Stimulated activated CD8-positive, alpha-beta memory T cell treated with anti-CD3 and anti-CD28 coated beads, Interleukin-15, amount 100 ng/mL, for 24 hours (primary cell): ENCODE measurements at places on chromosomes 3 and 15.

GRCh38 chr3:192564611-192565010 lies 162.7 kb downstream of the FGF12 start:
- DNase-seq = no peak

GRCh38 chr3:112136046-112136445 lies 3.0 kb upstream of the GCSAM start:
- no peak for DNase-seq

DNA sequence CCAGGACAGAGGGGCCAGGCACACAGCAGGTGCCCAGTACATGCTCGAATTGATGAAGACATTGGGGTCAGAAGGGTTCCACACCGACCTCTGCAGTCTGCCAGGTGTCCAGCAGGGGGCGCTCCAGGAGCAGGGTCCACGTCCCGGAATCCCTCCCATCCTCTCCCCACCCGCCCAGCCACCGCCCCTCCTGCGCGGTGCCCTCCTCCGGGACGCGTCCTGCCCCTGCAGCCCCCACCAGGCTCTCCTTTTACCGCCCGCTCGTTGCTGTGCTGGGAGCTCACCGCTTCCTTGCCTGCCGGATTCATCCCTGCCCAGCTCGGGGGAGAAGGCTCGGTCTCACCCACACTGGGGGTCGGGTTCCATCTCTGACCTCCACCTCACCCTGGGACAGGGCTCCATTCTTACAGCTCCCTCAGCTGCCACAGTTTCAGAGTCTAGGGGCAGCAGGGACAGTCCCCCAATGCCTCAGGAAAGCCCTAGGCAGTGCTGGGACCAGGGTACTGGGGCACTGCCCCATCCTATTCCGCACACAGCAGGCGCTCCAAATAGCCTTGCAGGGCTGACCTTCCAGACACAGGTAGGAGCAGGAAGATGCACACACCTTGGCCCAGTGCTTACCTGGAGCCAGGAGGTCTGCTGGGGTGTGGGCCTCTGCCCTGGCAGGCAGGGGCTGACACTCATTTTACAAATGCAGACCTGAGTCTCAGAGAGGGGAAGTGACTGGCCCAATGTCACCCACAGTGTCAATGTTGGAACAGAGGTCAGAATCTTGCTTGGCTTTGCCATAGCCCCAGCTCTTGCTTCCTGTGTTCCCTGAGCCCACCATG lies 31.0 kb downstream of the GRIP2 start:
- peak; percentile 69 for DNase-seq

- no peak for DNase-seq
These were observed 324.3 kb downstream of the FEZF2 start for GRCh38 chr3:62049033-62049432.

GRCh38 chr3:150264561-150265279 lies 143.4 kb upstream of the TSC22D2 start:
- no peak for DNase-seq

- no peak for DNase-seq
These were observed 32.3 kb upstream of the MAP3K13 start for GRCh38 chr3:185330644-185331043.

- no peak for DNase-seq
These were observed 34.1 kb upstream of the HACD2 start for GRCh38 chr3:123618768-123619484.

GRCh38 chr3:123764647-123765046 lies 119.5 kb downstream of the MYLK start:
- no peak for DNase-seq

- no peak for DNase-seq
These were observed 783.3 kb downstream of the ZPLD1 start for GRCh38 chr3:103218146-103218545.

DNA sequence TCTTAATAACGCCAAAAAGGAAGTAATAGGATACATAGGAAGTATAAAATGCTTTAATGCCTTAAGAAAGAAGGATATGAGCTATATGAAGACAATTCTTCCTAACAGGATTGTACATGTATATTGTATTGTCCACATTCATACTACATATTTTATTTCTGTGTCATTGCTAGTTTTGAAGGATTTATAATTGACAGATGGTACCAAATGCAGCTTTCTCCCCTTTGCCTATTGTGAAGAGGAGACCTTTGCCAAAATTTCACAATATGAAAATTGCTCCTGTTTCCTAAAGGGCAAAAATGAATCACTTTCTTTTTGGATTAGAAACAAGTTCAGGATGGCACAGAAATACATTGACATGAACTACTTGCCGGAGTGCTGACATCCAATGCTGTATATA lies 34.8 kb upstream of the EOMES start:
- DNase-seq = no peak

DNA sequence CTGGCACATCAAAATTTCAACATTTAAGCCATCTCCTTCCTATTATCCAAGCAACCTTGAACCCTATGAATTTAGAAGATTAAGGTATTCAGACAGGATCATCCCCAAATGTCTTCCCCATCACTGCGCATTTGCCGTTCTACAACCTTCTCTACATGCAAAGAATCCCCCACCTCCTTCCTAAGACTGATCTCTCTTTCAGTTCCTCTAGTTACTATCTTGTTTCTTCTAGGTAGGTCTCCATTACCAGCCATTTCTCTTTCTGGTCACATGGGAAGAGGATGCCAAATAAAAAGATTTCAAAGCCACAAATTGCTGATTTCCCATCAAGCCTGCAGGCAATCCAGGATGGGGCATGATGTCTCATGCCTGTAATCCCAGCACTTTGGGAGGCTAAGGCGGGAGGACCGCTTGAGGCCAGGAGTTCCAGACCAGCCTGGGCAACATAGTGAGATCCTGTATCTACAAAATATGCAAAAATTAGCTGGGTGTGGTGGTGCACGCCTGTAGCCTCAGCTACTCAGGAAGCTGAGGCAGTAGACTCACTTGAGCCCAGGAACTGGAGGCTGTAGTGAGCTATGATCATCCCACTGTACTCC lies 29.7 kb upstream of the MTMR10 start:
- DNase-seq = no peak

DNA sequence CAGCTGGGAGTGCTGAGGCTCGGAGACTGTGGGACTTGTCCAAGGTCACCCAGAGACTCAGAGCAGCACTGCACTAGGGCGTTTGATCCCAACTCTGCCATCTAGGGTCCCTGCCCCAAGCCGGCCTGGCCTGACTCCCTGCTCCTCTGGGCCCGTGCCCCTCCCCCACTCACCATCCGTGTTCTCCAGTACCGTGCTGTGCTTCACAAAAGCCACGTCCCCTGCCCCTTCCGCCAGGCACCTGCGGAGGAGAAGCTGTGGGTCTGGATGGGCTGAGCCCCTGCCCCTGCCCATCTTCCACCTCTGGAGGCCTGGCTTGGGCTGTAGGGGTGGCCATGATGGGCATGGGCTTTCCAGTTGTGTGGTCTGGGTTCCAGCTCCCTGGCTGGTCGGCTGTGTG lies 8.4 kb downstream of the MELTF start:
- DNase-seq = no peak

GRCh38 chr3:156160647-156161046 lies 40.3 kb downstream of the KCNAB1 start:
- DNase-seq = no peak

- DNase-seq = no peak
These were observed 31.0 kb downstream of the FGD5 start for GRCh38 chr3:14849638-14850230.
